Left cardiac atrium (tissue), 4 donors: ENCODE measurements at places on chromosomes 1 and 21.

DNA sequence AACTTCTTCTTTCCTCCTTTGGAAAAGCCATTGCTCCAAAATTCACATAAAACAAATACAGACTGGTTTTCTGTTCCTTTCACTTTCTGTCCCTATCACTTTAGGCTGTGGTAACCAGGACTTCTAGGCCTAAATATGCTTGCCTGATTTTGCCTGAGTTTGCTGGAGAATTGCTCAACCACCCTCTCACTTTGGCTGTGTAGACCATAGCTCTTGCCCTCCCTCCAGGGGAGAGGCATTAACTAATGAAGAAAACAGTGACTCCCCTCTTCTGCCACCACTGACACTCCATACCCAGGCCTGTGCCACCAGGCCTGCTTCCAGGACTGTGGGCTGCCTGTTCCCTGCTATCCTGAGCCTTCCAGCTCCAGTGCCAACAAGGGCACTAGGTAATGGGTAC, 163.5 kb downstream of the TOMM20 start:
- DNase-seq = no peak

DNA sequence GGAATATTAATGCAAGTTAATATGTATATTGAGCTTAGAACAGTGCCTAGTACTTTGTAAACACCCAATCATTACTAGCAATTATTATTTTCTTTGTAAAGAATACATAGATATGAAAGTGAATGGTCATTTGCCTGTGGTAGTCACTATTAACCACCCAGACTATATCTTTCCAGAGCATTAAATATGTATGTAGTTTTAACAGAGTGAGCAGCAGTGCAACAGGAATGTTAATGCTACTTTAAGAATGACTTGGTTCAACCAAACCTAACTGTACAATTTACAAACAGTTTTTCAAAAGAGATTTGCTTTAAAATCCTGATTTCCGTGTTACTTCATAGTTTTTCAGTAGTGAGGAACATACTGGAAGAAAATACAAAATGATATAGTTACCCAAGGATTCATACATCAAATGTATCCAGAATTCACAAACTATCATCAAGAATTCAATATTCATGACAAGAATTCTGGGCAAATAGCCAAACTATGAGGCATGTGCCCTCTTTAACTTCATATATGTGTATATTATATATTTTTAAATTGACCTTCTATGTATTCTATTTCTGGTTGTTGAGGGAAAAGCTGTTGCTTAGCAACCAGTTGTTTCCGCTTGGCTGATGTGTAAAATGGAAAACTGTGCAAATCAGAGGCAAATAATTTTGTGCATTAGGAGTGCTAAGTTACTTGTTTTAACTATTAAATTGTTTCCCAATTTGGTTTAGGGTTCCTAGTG, 34.9 kb upstream of the IVNS1ABP start:
- no peak for DNase-seq

DNA sequence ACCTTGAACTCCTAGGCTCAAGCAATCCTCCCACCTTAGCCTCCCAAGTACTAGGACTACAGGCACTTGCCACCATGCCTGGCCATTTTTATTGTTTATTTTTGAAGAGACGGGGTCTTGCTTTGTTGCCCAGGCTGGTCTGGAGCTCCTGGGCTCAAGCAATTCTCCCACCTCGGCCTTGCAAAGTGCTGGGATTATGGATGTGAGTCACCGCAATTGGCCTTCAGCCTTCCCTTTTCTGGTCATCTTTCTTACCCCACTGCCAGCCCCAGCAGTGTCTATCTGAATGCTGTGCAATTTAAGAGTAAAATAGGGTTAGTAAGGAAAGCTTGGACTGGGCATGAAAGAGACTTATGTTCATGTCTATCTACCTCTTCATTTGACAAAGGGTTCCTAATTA, 6.1 kb upstream of the KLF17 start:
- no peak for DNase-seq

DNA sequence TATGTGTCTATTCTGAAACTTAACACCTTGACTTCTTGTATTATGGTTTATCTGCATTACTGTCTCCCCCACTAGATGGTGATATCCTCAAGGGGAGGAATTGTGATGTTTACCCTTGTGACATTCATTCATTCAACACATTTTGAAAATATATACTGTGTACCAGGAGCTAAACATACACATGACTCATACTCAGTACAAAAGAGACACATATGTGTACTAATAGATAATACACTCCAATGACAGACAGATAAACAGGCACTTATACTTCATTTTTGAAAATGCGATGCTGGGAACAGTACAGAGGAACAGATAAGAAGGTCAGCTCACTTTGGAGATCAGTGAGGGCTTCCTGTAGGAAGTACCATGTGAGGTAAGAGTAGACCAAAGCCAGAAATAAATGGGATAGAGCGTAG, 8.9 kb upstream of the RAB3GAP2 start:
- DNase-seq = no peak

GRCh38 chr1:53944469-53945182, 873 bp downstream of the IFT25 start:
- DNase-seq = no peak

GRCh38 chr1:46425726-46426125, 31.6 kb downstream of the FAAH start:
- no peak for DNase-seq

- no peak for DNase-seq
These were observed 282.3 kb downstream of the ZP4 start for GRCh38 chr1:237608433-237608832.

- no peak for DNase-seq
These were observed 1.9 kb downstream of the PDZK1IP1 start for GRCh38 chr1:47187926-47188250.

GRCh38 chr1:43766086-43766784, 58.9 kb downstream of the ST3GAL3 start:
- no peak for DNase-seq

DNA sequence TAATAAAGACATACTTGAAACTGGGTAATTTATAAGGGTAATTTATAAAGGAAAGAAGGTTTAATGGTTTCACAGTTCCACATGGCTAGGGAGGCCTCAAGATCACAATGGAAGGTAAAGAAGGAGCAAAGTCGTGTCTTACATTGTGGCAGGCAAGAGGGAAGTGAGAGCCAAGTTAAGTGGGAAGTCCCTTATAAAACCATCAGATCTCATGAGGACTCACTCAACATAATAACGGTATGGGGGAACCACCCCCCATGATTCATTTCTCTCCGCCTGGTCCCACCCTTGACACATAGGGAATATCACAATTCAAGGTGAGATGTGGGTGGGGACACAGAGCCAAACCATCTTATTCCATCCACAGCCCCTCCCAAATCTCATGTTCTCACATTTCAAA, 76.8 kb upstream of the ZNF678 start:
- DNase-seq = no peak

GRCh38 chr1:11731691-11732283, 4.1 kb upstream of the AGTRAP start:
- DNase-seq = peak; percentile 78
